ENCODE measurements at places on chromosomes 7 and 10.

GRCh38 chr7:132114411-132114810 lies 461.9 kb downstream of the PLXNA4 start:
- DNase-seq: no peak

DNA sequence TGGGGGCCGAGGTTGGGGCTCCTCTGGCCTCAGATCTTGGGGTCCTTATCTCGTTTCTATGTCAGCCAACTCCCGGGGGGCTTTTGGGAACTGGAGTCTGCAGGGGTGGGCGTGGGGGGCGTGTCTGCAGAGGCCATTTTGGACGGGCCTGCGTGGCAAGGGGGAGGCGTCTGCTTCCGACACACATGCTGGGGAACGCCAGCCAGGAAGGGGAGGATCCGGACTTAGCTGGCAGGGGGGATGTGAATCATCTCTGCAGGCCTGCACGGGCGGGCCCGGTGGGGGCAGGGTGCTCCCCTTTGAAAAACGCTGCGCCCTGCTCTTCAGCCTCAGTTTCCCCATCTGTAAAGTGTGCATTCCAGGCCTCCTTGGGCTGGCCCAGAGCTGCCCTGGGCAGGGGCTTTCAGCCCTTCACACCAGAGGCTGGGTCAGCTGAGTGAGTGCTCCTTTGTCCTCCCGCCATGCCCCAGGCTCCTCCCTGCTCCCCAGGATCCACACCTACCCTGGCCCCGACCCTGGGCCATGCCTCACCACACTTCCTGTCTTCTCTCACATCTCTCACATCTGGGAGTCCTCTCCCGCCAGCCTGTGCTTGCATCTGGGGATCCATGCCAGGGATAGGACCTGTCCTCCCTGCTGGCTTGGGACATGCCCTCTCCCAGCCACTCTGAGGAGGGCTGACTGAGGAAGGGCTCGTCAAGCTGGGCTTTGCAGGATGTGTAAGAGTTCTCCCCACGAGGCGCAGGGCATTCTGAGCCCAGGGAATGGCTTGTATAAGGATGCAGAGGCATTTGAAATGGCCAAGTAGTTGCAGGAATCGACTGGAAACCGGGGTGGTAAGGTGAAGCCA lies 172.6 kb upstream of the TNRC18 start:
- peak; percentile 77 for DNase-seq

- DNase-seq: no peak
These were observed 267.1 kb downstream of the PRPF18 start for GRCh38 chr10:13853854-13854253.

GRCh38 chr7:17441557-17441956 lies 143.1 kb downstream of the AHR start:
- DNase-seq: no peak

Measured in GOT3 (cell line).